NCI-H774 (cell line): ENCODE measurements at places on chromosomes 13 and 19.

DNA sequence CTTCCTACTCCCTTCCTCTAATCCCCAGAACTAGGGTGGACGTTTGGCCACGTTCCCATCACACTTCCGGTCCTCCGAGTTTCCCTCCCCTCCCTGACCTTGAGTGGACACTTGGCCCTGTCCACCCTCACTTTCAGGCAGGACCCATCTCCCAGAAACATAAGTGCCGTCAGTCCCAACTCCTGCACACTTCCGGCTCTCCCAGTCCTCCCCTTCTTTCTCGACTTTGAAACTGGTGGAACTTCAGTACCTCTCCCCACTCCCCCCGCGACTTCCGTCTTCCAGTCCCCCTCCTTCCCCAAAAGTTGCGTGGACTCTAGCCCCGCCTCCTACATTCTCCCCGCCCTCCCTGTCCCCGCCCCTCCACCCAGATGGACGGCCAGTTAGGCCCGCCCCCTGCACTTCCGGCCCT is 278 bp upstream of the ZNF274 start:
- no peak for DNase-seq

DNA sequence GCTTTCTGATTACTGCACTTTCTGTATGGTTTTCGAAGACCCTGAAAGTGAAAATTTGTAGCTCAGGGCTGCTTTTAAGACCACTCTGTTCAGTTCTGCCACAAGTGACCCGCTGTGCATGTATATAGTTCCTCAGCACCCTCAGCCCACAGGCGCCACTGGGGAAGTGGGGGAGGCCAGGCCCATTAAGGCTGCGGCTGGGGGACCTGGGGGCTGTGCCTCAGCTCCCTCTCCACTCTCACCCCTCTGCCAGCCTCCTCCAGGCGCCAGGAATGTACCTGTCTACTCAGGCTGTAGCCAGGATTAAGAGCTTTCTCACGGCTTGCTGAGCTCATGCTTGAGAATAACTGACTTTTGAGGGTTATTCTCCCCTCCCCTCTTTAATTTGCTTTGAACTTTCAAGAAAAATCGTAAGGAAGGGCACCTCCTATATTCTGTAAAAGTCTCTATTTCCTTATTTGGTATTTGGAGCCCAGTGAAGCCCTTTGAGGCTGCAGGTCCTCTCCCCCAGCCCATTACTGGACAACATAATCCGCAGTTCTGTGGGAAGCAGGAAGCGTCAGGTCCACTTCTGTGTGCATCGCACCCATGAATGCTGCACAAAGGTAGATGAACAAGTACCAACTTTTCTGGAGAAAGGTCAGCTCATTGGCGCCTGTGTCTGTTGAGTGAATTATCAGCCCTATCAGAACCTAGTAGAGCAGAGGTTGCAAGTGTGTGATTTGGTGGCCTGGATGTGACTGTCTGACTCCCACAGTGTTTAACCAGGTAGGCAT is 29.6 kb downstream of the GJA3 start:
- DNase-seq = no peak

DNA sequence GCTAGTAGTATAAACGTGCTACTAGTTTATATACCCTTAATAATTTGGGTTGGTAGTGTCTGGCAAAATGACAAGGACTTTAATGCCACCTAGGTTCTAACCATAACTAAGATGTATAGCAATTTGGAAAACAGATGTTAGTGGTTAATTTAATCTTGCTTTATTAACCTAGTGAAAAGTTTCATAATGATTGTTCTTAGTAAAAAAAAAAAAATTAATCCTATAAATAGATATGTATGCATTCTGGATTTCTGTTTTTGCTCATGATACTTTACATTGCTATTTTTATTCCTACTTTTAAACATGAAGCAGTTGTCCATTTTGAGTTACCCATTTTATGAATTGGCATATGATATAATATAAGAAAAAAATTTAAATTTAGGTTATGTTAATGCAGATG is 36.3 kb downstream of the DGKH start:
- DNase-seq = no peak

DNA sequence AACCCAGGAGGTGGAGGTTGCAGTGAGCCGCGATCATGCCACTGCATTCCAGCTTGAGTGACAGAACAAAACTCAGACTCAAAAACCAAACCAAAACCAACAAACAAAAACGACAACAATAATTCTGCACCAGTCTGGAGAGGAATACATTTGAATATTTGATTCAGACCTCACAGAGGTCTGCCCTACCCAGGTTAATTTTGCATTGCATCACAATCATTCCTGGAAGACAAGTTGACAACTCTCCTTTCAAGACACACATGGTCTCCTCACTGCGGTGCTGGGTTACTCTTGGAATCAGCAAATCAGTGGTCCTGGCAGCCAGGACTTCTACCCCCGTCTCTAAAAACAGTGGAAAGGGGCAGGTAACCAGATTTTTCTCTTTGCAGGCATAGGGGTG is 79.9 kb upstream of the TMTC4 start:
- no peak for DNase-seq

- no peak for DNase-seq
These were observed 14.1 kb downstream of the SHANK1 start for GRCh38 chr19:50705422-50706019.

- no peak for DNase-seq
These were observed 50.3 kb downstream of the UQCRFS1 start for GRCh38 chr19:29162694-29163093.

DNA sequence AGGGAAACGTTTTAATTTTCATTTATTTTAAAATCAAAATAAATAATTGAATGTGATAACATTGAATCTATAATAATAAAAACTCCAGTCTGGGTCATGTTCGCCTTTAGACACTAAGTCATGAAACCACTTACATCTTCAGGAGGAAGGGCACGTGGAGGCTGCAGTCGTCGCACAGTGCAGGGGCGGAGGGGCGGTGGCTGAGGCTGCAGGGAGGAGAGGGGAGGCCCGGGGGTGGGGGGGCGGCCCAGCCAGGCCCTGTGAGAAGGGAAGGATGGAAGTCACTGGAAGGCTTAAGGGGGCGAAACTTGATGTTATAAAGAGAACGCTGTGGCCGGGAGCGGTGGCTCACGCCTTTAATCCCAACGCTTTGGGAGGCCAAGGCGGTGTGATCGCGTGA is 14.9 kb upstream of the LATS2 start:
- no peak for DNase-seq

GRCh38 chr13:105200181-105200580 is 1335.3 kb downstream of the EFNB2 start:
- no peak for DNase-seq

GRCh38 chr13:39965309-39965708 is 309.8 kb downstream of the COG6 start:
- DNase-seq = no peak

DNA sequence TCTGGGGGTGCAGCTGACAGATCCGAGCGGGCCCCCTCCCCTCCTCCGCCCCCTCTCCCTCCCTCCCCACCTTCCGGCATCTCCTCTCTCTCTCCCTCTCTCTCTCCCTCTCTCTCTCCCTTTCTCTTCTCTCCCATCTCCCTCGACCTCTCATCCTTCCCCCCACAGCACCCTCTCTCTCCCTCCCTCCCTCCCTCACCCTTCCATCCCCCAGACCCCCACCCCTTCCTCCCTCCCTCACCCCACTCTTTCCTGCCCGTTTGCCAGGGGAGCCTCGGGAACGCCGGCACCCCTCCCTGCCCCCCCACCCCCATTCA is 666 bp downstream of the CELF5 start:
- DNase-seq = no peak

GRCh38 chr19:55493645-55494171 is 5.5 kb downstream of the SSC5D start:
- no peak for DNase-seq
